ENCODE measurements at places on chromosomes 7 and 10.

DNA sequence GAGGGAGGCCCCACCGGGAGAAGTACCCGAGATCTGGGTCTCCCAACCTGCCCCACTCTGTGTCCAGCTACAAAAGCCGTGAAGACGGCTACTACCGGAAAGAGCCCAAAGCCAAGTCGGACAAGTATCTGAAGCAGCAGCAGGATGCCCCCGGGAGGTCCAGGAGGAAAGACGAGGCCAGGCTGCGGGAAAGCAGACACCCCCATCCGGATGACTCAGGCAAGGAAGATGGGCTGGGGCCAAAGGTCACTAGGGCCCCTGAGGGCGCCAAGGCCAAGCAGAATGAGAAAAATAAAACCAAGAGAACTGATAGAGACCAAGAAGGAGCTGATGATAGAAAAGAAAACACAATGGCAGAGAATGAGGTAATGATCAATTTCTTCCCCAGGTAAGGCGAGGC, 59.1 kb upstream of the PDCD4 start:
- DNase-seq, result no peak

DNA sequence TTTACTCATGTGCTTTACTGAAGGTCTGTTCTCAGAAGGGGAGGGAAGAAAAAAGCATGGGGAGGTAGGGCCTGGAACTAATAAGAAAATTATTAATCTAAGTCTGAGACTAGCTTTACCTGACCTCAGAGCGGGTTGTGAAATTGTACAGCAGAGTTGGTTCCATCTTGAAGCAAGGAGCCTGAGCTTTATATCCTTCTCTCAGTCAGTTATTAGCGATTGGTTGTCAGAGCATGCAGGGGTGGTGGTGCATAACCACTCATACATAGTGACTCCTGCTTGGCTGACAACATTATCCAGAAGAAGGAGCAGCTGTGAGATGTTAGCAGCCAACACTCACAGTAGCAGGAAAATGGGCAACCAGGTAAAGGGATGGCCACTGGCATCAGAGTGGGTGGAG, 976.3 kb upstream of the LRRTM3 start:
- DNase-seq, result no peak

DNA sequence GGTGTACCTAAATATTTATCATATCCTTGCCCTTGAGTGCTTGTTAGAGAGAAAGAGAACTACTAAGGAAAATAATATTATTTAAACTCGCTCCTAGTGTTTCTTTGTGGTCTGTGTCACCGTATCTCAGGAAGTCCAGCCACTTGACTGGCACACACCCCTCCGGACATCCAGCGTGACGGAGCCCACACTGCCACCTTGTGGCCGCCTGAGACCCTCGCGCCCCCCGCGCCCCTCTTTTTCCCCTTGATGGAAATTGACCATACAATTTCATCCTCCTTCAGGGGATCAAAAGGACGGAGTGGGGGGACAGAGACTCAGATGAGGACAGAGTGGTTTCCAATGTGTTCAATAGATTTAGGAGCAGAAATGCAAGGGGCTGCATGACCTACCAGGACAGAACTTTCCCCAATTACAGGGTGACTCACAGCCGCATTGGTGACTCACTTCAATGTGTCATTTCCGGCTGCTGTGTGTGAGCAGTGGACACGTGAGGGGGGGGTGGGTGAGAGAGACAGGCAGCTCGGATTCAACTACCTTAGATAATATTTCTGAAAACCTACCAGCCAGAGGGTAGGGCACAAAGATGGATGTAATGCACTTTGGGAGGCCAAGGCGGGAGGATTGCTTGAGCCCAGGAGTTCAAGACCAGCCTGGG, 11.4 kb downstream of the SERPINE1 start:
- DNase-seq, result peak; percentile 33

- no peak for DNase-seq
These were observed 73.3 kb upstream of the NKX6-2 start for GRCh38 chr10:132859084-132859855.

DNA sequence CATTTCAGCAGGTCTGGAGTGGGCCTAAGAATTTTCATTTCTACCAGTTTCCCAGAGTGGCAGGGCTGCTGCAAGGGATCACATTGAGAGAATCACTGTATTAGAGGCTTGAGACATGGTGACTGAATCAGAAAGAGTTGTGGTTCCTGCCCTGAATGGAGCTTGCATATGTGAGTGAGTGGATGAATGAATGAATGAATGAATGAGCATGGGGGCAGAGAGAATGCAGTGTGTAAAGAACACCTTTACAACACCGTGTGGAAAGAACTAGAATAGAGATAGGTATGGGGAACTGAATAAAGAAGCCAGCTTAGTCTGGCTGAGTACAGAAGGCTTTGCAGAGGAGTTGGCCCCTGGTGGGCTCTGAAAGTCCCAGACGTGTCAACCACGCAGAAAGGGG, 142.8 kb upstream of the AGK start:
- DNase-seq, result no peak

DNA sequence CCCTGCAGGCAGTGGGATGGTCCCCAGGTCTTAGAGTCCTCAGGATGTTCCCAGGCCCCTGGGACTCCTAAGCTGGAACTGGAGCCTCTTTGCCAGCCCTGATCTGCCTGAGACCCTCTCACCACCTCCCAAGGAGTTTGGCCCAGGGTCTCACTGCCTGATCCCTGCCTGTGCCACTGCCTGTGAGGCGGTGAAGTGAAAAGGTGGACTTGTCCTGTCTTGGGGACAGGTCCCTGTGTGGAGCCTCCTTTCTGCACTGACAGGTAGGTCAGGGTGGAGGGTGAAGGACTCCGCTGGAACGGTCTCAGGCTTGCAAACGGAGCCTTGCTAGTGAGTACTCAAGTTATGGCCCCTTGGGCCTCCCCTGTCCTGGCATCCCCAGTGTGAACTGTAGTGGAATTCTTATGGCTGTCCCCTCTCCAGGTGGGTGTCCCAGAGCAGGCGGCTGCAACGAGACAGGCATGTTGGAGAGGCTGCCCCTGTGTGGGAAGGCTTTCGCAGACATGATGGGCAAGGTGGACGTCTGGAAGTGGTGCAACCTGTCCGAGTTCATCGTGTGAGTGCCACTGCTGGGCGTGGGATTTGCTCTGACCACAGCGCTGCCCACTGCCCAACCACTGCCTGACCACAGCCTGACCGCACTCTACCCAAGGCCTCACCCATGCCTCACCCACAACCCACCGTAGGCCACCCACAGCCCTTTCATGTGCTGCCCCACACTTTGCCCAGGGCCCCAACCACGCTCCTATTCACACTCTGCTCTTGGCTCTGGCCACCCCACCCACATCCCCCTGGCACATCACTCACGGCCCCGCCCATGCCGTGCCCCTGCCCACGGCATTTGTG, 19.5 kb downstream of the RAMP3 start:
- DNase-seq, result no peak

DNA sequence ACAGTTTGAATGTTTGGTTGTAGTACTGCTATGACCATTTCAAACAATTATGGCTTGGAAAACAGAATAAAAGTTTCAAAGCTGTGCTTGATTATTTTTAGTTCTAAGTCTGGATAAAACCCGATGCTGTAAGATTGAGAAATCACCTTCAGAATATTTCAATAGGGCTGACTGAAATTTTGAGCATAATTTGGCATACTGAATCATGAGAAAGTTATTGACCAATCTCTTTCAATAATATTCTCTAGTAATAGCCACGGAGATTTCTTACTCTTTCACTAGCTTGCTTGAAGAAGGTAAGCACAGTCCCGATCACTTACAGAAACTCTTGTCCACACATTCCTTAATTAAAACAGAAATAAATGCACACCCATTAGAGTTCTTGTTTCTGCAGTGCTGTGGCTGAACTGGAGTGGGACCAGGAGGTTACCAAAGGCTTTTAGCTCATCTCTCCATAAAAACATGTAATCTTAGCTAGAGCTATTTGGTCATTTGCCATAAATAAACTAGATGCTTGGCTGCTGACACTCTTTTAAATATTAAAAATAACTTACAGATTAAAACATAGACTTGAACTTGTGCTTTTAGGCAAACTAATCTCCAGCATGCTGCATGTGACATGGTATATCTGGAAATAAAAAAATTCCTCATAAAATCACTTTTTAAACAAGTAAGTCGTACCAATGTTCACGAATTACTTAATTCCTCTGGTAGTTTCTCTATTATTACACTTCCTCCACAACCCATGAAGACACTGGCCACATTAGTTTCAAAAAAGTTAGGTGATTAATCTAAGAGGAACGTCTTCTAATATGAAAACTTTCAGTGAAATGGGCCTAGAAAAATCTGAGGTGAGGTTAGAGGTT, 97.8 kb downstream of the AGMO start:
- no peak for DNase-seq

Measured in germinal center (tissue), 1 donor.